ENCODE measurements at places on chromosomes 3 and 15.

GRCh38 chr3:181103605-181104004, 114.1 kb upstream of the DNAJC19 start:
- no peak for DNase-seq

- no peak for DNase-seq
These were observed 393.5 kb downstream of the RSL24D1 start for GRCh38 chr15:54803134-54803808.

DNA sequence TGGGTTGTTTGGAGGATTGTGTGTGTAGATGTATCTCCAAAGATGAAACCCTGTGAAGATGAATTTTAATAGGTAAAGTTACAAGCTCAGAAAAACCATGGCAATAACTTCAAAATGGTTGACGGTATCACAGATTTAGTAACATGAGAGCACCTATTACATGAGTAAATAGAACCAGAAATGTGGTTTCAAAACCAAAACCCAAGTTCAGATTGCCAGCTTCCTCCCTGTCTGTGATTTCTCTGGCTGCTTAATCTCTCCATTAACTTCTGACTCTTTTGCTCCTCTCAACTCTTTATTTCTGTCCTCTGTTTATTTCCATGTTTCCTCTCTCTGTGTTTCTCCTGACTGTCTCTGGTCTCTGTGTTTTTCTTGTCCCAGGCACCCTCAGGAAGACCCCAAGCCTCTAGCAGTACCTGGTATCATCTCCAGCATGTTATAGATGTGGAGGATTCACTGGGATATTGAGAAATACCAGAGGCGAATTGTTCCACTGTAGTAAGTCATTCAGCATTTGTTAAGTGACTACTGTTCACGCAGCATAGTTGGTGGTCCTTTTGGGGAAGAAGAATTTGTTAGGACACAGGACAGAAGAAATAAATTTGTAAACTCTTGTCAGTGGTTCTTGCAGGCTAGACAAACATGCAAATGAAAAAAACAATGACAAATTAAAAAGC, 138.8 kb downstream of the BBX start:
- no peak for DNase-seq

DNA sequence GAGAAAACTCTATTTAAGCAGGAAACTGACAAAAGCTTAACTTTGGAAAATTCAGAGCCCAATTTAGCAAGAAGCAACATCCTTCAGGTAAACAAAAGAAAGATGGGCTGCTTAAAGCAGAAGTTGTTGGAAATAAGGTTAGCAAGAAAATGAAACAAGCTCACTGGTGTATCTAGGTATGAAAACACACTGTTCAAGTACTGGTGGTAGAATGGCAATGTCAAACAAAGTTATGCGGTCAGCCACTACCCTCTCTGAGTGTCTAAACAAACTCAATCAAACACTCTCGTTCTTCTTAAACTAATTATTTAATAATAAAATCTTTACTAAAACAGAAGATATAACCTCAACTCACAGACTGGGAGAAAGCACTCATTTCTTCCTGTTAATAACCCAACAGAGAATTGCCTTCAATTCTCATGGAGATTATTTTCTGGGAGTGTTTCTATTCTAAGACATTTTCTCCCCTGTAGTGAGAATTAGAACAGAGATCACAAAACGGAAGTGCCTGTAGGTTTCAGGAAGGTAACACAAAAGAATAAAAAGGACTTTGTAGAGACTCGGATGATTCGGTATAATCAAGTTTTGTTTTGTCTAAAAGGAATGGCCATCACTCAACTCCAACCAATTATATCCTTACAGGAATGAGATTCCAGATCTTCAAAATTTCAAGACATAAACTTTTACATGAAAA, 28.9 kb downstream of the PRICKLE2 start:
- no peak for DNase-seq

DNA sequence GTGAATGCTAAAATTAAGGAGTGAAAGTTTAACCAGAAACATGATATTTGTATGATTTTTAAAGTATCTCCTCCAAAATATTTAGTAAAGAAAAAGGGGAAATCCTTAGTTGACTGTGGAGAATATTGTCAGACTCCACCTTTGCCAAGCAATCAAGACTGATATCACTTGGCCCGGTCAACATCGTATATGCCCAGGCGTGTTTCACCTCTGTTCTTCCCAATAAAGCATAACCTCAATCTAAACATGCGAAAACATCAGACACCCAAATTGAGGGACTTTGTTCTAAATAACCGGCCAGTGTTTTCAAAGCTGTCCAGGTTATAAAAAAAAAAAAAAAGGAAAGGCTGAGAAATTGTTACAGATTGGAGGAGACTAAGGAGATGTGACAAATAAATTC, 54.2 kb upstream of the PPP4R2 start:
- no peak for DNase-seq

DNA sequence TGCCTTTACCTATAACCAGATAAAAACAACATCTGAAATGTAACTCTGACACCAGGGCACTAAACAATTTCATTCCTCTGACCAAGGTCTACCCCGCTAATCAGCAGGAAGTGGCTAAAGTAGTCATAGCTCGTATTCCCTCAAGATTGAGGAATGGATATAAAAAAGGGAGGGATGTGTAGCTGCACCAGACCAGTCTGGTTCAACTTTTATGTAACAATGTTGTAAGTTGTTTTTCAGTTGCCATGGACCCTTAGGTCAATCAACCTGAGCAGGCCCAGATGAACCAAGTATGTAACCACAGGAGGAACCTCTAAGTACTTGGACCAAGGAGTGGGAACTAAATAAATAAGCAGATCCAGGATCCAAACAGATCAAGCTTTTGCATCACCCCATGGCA, 28.4 kb upstream of the IFT57 start:
- DNase-seq: no peak

DNA sequence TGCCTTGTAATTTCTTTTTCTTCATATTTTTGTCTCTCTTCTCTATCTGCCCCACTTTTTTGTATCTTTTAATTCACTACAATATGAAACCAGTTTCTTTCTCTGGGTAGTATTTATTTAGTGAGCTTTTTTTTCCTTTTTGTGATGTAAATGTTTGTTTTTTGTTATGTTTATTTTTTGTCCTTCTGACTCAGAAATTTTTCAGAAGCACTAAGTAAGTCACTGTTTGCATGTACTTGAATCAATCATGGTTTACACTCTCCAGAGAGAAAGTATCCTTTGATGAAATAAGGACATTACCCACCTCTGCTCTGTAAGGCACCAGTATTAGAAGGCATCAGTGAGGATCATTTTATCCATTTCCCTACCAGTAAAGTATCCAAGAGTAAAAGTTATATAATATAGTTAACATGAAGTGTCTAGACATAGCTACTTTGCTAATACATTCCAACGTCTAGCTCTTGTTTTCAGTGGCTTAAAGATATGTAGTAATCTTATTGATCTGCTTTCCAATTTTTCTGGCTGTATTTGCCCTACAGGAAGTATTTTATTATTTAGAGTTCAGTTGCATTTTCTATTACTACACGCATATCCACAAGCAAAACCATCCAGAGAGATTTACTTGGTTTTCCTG, 25.4 kb downstream of the FILIP1L start:
- DNase-seq: no peak

DNA sequence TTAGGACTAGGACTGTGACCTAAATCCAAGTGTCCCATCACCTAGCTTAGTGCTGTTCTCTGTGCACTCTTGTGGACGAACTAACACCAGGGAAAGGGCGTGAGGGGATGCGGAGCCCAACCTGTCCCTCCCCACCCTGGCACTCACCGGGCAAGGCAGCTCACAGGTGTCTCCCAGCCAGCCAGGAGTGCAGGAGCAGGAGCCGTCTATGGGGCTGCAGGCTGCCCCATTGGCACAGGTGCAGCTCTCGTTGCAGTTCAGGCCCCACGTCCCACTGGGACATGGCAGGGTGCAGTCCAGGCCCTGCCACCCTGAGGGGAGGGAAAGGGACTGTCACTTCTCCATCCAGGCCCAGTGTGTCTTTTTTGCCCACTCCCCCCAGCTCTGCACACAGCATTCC, 60.3 kb downstream of the RAB11A start:
- no peak for DNase-seq

DNA sequence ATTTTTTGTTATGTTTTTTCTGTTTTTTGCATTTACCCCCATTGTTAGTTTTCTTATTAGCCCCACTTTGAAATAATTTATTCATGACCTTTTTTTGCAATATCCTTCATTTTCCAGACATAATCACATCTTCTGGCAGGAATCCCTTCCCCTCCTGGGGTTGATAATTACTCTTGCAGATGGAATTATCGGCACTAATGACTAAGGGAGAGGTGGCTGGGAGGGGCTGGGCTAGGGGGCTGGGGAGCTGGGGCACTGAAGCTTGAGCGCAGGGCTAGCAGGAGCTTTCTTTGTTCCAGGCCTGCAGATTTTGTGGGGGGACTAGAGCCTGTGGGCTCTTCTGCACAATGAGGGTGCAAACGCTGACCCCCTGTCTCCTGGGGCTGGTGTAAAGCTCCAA, 77.8 kb downstream of the RAB11A start:
- no peak for DNase-seq

All from uterus (tissue), 4 donors.